Germinal center (tissue), 1 donor: ENCODE measurements at places on chromosomes 6 and 20.

DNA sequence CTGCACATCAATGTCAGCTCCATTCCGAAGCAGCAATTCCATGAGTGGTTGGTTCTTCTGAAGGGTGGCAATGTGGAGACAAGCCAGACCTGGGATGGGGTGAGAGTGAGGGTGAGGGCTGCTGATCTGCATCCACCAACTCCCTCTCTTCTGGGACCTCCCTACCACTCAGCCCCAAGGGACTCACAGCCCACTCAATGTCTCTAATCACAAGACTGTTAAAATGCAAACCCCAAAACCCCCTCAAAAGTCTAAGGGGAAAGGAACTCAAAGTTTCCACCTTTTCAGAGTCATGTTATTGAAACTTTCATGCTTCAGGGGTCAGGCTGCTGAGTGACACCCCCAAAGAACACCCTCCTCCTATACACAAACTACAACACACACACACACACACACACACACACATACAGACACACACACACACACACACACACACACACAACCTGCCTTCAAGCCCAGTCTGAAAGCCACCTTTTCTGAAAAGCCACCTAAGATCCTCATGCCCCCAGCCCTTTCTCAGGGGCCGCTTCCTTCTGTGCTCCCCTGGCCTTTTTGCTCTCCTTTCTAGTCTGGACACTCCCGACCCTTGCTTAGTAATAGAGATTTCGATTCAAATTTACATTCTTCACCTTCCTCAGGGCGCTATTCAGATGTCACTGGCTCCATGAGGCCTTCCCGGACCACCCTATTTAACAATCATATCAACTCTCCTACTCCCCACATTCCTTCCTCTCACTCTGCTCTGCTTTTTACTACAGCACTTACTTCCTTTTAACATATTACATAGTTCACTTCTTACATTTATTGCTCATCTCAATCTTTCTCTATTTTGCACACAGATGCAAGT lies 3.3 kb upstream of the SLC35B2 start:
- no peak for DNase-seq

GRCh38 chr6:44064089-44064947 lies 62.9 kb downstream of the MRPL14 start:
- no peak for DNase-seq

- DNase-seq: no peak
These were observed 288.4 kb upstream of the JARID2 start for GRCh38 chr6:14957355-14958059.

- no peak for DNase-seq
These were observed 412.1 kb downstream of the PKHD1 start for GRCh38 chr6:51675020-51675921.

DNA sequence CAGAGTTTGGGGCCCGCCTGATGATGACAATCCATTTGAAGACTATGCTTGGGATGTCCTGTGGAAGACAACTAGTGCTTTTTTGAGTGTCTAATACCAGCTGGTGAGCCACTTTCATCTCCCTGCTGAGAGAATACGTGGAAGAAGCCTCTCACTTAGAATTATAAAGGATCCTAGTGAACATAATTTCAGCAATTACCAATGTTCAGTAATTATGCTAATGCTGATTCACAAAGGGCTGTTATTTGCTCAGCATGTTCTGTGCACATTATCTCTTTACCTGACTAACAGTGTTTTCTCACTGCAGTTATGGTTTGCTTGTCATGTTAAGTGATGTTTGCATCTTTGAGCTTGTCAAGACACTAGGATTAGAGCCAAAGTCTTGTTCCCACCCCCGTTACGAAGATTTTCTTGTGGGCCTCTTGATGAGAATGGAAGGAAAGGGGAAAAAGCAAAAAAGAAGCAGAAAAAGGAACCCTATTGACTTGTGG lies 282.1 kb upstream of the CHD6 start:
- DNase-seq: no peak

DNA sequence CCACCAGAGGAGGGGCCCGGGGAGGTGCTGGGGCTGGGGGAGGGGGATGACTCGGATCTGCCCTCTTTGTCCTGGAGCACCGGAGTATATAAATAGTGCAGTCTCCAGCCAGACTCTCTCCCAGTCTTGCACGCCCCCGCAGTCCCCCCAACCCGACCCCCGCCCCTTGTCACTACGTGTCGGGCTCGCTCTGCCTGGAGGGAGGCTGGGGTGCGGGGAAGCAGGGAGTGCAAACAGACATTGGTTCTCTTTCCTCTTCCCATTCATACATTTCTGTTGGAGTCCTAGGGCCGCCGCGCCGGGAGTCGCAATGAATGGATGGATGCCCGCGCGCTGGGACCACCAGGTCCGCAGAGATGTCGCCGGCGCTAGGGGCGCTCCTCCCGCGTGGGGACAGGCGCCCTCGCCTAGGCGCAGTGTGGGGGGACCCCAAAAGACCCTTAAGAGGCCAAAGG lies 179.3 kb downstream of the TBXT start:
- no peak for DNase-seq

DNA sequence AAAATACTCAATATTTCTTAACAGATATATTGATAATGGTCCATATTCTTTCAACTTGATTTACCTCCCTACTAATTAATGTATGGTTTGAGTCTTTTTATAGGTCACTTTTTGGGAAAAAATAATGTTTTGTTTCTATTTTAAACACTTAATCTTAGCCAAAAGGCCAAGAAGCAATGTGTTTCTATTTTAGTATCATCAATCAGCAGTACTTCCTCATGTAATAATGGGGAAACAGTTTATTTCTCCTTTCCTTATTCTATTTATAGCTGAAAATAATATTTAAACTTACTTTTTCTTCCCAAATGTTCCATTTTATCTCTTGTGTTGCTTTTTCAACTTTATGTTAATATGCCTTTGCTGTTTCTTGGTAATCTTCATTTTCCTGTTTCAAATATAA lies 295.1 kb downstream of the ALDH8A1 start:
- no peak for DNase-seq
